ENCODE measurements at places on chromosomes 2 and 18. TPM values are rescaled to one million over a fixed set of nuclear protein-coding genes. Genes with fewer than 3 reads are reported as not detected.

DNA sequence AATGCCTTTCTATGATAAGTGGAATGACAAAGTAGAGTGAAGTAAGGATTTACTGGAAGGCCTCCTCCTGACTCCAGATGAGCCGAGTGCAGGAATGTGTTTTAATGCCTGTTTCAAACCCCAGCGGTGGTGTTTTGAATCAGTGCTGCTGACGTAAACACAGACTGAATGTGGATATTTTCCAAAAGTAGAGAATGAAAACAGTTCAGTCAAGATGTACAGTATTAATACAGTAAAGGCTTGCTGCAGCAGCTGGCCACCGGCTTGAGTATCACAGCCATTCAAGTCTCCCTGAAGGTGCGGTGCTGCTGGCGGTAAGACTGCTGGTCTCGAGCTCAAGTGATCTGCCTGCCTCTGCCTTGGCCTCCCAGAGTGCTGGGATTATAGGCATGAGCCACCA lies 46.7 kb downstream of the ARHGAP28 start:
- H3K36me3 ChIP-seq, result no peaks in the 10 kb centered on the region
- no peak overlapping the region for H3K4me3 ChIP-seq
- no peaks in the 10 kb centered on the region for H3K27me3 ChIP-seq
- no peaks in the 10 kb centered on the region for H3K4me1 ChIP-seq
- H3K27ac ChIP-seq, result no peak overlapping the region
- no peak for DNase-seq

DNA sequence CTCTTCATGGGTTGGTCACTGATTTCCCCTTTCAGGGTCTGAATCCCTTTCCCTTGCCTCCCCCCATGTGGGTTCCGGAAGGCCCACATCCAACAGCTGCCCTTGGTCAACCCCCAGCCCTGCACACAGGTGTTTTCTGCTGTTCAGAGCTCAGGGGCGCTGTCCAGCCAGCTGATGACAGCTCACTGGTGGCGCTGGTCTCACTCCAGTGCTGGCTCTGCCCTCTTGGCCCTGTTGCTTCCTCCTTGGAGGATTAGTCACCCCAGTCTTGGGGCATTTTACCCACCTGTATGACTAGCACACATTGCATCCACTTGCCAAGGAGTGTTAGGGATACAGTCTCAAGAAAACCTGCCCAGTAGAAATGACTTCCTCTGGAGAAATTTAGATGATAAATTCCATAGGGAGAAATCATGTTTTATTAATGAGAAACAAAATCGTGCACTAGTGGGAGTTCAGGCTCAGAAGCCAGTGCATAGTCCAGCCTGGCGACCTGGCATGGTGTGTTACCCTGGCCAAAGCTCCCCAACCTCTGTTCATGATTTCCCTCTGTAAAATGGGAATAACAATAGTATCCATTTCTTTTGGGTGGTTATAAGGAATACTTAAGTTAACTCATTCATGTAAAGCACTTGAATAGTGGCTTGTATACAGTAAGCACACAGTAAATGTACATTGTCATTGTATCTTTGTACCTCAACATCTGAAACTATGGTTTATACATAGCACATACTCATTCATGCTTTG lies 21.6 kb downstream of the CRIM1 start:
- peaks cover 9% of the 10 kb centered on the region for H3K36me3 ChIP-seq
- no peak for DNase-seq
- H3K4me3 ChIP-seq, result no peak overlapping the region
- peaks cover 9% of the 10 kb centered on the region for H3K27me3 ChIP-seq

GRCh38 chr18:58570360-58571064 lies 58.4 kb downstream of the ALPK2 start:
- DNase-seq, result no peak
- no peak overlapping the region for H3K4me3 ChIP-seq
- H3K27me3 ChIP-seq, result no peaks in the 10 kb centered on the region
- peaks cover 9% of the 10 kb centered on the region for H3K4me1 ChIP-seq

The PREPL gene
- total RNA-seq, result 33.1 TPM

GRCh38 chr2:139365189-139365588 lies 585.0 kb upstream of the NXPH2 start:
- no peaks in the 10 kb centered on the region for H3K27me3 ChIP-seq
- no peaks in the 10 kb centered on the region for H3K36me3 ChIP-seq
- DNase-seq, result no peak
- no peak overlapping the region for H3K27ac ChIP-seq
- H3K4me1 ChIP-seq, result no peaks in the 10 kb centered on the region
- H3K4me3 ChIP-seq, result no peak overlapping the region

The PPP1R7 gene
- total RNA-seq, result 85.1 TPM

The NEB gene
- 0.20 TPM for total RNA-seq

DNA sequence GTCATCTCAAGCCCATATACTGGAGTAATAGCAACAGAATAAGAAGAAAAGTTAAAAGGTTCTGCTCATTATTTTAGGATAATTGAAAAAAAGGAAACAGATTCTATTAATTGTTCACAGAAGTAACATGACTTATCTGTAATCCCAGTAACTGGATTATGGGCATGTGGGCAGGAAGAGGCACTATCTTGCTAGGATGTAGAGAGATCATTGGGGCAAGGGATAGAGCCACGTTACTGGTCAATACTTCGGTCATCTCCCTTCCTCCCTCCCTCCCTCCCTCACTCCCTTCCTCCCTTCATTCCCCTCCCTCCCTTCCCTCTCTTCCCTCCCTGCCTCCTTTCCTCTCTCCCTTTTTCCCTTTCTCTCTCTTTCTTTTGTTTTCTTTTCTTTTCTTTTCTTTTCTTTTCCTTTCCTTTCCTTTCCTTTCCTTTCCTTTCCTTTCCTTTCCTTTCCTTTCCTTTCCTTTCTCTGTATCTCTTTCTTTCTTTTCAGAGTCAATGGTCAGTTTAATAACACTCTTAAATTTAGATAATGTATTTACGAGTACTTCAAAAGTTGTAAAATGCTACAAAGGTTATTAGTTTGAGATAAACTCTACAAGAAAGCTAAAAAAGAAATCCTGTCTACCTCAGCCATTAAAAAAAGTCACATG lies 82.8 kb downstream of the FHOD3 start:
- DNase-seq, result no peak
- no peak overlapping the region for H3K4me3 ChIP-seq
- H3K27me3 ChIP-seq, result peaks cover 17% of the 10 kb centered on the region

DNA sequence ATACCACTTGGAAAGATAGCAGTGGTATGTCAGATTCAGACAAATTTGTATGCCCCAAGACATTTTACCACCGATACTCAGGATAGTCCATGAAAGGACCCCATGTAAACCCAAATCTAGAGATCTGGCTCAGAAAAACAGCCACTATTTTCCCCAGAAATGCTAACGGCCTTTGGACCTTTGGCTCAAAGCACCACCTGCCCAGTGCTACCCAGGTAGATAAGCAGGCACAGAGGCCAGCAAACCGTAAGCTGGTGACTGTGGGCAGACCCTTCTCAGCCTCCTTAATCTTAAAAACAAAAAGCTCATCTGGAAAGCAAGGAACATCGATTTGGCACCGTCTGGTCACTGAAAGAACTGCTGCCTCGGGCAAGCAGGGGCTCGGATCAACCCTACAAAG lies 61.4 kb upstream of the GREB1L start:
- no peak for DNase-seq
- no peak overlapping the region for H3K4me3 ChIP-seq
- no peaks in the 10 kb centered on the region for H3K36me3 ChIP-seq
- no peaks in the 10 kb centered on the region for H3K27me3 ChIP-seq
- no peak overlapping the region for H3K27ac ChIP-seq

The CHRNA1 gene
- not detected for total RNA-seq

- H3K27me3 ChIP-seq, result peaks cover 3% of the 10 kb centered on the region
- no peak for DNase-seq
- H3K36me3 ChIP-seq, result no peaks in the 10 kb centered on the region
- no peak overlapping the region for H3K27ac ChIP-seq
- no peaks in the 10 kb centered on the region for H3K4me1 ChIP-seq
- H3K4me3 ChIP-seq, result no peak overlapping the region
These were observed 275.7 kb upstream of the FN1 start for GRCh38 chr2:215711471-215712034.

- H3K27ac ChIP-seq, result no peak overlapping the region
- DNase-seq, result no peak
- no peak overlapping the region for H3K4me3 ChIP-seq
These were observed 10.3 kb upstream of the SNED1 start for GRCh38 chr2:240988146-240988545.

The LINC00305 gene
- total RNA-seq, result not detected

Measured in activated naive CD8-positive, alpha-beta T cell treated with anti-CD3 and anti-CD28 coated beads for 36 hours (primary cell).